GM06990 (cell line): ENCODE measurements at places on chromosomes 5 and 9.

DNA sequence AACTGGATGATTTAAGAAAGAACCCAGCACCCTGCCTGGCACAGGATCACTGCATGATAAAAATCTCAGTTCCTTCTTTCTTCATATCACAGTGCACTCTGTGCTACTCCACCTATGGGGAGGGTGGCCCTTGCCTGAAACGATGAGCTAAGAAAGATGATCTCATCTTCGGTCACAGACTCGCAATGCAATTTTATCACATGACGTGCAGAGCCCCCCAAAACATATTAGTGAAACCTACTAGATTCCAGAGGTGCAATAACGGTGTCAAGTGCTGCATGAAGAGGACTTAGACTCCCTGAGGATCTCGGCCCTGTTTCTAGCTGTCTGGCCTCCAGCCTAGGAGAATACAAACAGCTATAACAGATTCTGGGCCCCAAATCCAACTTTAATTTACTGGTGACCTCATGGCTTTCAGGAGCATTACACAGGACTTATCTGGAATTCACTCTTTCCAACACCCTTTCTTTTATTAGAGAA, 104.0 kb downstream of the EBF1 start:
- DNase-seq, result peak; percentile 33

DNA sequence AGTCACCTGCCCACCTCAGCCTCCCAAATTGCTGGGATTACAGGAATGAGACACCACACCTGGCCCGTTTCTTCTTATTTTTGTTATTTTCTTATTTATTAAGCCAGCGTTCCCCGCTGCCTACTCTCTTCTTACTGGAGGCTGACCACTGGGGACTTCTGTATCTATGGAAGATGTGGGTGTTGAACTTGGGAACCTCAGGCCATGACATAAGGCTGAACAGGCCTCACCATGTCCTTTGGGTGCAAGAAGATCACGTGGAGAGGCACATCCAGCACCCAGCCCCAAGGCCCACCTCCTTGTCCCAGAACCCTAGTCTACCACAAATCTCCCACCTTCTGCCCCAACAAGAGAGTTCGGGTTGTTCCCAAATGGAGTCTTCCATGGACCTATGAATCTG, 59.4 kb upstream of the NEK6 start:
- no peak for DNase-seq

DNA sequence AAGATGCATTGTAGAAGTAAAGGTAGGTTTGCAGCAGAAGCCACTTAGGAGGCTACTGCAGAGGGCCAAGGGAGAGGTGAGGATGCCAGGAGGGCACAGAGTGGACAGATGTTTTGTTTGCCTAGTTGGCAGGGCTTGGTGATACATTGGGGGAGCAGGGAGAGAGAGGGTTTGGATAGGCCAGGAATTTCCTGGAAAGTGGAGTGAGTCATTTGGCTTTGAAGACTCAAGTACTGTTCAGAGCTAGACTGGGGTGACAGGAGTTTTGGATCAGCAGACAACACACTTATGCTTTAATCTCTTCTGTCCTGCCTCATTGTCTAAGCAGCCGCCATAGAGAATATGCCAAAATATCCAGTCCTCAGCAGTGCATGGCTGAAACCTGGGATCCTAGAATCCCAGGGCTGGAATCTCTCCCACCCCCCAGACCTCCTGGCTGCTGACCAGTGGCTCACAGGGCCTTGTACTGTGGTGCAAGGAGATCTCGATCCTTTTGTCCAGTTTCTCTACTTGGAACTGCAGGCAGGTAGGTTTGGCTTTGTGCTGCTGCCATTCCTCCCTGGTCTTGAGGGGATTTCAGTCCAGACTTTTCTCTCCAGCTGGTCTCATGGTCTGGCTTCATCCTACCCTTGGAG, 11.0 kb downstream of the TMEM268 start:
- DNase-seq, result no peak

GRCh38 chr9:122827761-122828093, 661 bp downstream of the PDCL start:
- DNase-seq, result no peak

- no peak for DNase-seq
Measured at GRCh38 chr5:141870871-141871270, 7.3 kb downstream of the PCDH1 start.

DNA sequence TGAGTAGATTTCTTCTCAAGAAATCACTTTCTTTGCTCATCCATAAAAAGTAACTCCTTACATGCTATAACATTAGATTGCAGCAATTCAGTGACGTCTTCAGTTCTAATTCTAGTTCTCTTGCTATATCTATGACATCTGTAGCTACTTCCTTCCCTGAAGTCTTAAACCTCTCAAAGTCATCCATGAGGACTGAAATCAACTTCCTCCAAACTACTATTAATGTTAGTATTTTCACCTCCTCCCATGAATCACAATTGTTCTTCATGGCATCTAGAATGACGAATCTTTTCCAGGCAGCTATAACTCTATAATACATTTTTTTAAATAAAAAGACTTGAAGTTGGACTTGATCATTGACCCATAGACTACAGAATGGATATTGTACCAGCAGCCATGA, 46.2 kb upstream of the PRRC1 start:
- DNase-seq, result no peak

DNA sequence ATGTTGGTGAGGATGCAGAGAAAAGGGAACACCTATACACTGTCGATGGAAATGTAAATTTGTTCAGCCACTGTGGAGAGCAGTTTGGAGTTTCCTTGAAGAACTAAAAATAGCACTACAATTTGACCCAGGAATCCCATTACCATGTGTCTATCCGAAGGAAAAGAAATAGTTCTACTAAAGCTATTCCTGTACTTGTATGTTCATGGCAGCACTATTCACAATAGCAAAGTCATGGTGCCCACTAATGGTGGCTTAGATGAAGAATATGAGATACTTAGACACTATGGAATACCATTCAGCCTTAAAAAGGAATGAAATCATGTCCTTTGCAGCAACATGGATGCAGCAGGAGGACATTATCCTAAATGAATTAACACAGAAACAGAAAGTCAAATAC, 50.2 kb upstream of the CAST start:
- DNase-seq, result no peak

DNA sequence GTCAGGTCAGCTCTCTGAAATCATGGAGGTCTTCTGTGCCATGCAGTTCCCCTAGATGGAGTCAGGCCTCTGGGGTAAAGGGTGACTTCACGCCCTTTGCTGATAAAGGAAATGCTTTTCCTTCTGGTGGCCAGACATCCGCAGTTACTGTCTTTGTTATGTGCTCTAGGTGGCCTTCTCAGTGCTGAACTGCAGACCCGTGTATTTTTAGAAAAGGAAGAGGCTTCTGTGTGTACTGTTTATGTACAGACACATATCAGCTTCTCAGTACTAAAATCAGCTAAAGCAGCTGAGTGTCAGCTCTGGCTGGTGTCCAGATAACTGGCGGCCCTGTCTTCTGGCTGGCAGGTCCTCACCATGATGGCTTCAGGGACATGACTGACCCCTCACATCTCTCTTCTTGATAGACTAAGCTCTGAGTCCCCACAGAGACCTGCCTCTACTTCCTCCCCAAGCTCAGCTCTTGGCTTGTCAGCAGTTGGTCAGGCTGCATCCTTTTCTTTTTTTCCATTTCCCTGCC, 75.3 kb downstream of the ARHGAP26 start:
- DNase-seq, result no peak

DNA sequence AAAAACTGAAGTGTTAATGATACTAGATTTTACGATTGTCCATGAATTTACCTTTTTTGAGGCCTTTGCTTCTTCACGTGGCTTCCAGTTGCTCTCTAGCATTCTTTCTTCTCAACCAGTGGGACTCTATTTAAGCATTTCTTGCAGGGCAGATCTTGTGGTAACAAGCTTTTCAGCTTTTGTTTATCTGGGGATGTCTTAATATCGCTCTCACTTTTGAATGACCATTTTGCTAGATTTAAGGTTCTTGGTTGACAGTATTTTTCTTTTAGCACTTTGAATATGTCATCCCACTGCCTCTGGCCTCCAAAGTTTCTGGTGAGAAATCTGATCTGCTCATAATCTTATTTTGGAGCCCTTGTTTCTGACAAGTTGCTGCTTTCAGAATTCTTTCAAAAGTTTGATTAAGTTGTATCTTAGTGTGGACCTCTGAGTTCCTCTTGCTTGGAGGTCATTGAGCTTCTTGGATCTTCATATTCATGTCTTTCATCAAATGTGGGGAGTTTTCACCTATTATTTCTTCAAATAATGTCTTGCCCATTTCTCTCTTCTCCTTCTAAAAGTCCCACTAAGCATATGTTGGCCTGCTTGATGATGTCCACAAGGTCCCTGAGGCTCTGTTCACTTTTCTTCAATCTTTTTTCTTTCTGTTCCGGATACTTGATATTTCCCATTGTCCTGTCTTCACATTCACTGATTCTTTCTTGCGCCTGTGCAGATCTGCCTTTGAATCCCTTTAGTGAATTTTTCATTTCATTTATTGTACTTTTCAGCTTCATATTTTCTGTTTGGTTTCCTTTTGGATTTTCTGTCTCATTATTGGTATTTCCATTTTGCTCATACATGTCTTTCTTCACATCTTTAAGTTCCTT, 8.8 kb downstream of the EXOC3 start:
- DNase-seq, result no peak

DNA sequence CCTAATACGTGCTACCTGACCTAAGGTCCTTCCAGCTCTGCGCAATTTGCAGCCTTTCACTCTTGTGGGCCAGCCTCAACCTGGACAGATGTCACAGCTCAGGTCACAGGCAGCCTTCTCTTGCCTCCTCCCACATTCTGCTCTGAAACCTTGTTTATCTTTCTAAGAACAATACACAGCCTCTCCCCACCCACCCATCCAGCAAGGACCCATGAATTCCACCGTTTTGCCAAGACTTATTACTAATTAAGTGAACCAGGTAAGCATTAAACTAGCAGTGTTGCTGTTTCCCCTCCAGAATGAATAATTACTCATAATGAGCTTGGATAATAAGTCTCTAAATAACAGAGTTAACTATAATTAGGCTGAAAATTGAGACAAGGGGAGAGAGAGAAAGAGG, 11.0 kb downstream of the FABP6 start:
- no peak for DNase-seq

- no peak for DNase-seq
Measured at GRCh38 chr9:77879437-77879943, 152.1 kb downstream of the GNAQ start.

DNA sequence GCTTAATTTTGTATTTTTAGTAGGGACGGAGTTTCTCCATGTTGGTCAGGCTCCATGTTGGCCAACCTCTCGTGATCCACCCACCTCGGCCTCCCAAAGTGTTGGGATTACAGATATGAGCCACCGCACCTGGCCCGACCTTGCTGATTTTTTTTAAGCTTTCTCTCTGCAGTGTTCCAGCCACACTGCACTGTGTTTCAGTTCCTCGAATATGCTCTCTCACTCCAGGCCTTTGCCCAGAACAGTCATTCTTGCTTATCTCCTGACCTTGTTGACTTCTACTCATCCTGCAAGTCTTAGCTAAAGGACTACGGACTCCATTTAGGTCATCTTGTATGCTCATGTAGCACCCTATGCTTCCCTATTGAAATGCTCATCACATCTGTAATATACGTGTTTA, 3.3 kb downstream of the SNAPC3 start:
- DNase-seq, result peak; percentile 29

DNA sequence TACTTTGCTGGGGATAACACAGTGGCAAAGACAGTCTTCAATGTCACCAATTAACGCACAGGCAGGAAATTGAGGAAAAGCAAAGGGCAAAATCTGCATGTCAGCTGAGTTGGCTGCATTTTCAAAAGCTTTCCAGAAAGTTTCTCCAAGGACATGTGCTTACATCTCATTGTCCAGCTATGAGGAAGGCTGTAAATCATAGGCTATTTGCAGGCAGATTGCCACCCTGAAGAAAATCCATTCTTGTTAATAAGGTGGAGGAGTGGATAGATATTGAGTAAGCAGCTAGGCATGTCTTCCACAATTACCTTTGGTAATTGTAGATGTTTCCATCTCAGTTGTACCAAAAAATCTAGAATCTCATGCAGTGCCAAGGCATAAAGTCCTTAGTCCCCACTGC, 278.0 kb upstream of the NUDT12 start:
- no peak for DNase-seq

GRCh38 chr5:95731571-95732554, 727 bp downstream of the RHOBTB3 start:
- DNase-seq, result peak; percentile 69

GRCh38 chr5:178160176-178160575, 6.5 kb upstream of the NHP2 start:
- no peak for DNase-seq

GRCh38 chr5:39716532-39717028, 291.8 kb upstream of the DAB2 start:
- no peak for DNase-seq

DNA sequence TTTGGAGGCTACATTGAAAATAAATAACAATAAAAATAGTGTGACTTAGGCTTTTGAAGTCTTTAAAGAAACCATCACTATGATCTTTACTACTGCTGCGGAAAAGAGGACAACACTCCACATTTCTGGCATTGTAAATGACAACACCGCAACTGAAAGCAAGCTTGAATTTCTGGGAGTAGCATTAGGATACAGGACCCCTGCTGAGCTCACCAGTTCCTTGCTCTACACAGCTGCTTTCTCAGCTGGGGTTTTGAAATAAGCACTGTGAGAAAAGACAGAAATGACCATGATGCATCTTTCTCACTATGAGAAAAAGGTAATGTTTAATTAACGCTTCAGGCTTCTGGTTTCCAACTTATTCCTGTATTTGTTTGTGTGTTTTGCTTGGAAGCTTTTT, 168.0 kb downstream of the TAF11L14 start:
- no peak for DNase-seq

DNA sequence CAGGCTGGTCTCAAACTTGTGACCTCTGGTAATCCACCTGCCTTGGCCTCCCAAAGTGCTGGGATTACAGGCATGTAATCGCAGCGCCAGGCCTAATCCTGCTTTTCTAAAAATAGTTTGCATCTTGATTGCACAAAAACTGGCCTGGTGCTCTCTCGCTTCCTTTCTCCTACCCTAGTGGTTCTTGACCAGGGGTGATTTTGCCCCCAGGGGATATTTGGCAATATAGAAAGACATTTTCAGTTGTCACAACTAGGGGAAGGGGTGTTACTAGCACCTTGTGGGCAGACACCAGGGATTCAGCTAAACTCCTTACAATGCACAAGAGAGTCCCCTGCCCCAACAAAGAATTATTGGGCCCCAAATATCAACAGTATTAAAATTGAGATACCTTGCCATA, 139.8 kb downstream of the DROSHA start:
- DNase-seq, result no peak

- no peak for DNase-seq
Measured at GRCh38 chr5:113450462-113450861, 15.7 kb upstream of the TSSK1B start.

DNA sequence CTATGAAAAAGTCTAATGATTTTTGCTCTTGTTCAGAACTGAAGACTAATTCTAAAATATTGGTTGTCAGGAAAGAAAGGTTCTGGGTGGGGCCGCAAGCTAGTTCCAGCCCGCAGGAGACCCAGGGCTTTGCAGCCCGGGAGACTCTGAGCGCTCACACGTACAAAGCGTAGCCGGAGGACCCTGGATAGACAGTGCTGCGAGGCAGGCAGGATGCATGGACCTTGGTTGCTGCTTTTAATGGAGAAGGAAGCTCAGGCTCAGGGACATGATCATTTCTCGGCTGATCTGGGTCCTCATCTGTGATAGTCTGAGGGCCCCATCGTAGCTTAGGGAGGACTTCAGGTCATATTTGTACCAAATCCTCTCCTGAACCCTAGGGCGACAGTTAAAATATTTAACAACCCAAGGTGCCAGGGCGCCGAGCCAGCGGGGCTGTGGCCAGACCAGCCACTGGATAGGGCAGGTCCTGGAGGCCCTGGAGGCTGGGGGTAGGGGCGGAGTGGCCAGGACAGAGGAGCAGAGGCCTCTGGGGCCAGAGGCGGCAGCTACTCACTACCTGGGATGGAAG, 70.1 kb upstream of the UNC5A start:
- DNase-seq, result no peak
